ENCODE measurements at places on chromosomes 7 and 10.

DNA sequence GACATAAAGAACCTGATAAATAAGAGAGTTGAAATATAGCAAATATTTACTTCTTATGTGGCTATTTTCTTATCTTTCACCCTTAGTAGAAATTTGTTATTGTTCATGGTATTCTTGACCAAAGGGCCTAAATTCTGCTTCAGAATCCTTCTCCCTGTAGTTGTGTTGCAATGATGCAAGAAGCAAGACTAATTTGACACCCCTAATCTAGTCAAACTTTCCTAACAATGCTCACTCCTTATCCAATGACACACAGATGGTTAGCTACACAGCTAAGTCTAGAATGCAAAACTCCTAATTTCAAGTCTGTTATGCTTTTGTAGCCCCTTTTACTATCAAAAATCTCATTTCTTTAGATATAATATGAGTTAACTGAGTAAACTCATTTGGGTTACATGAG, 56.1 kb downstream of the TWIST1 start:
- no peaks in the 10 kb centered on the region for H3K4me1 ChIP-seq
- no peak for DNase-seq
- no peak overlapping the region for H3K27ac ChIP-seq
- no peak overlapping the region for H3K4me3 ChIP-seq
- H3K27me3 ChIP-seq: no peaks in the 10 kb centered on the region

- peaks cover 17% of the 10 kb centered on the region for H3K4me1 ChIP-seq
- no peaks in the 10 kb centered on the region for H3K27me3 ChIP-seq
Observed at GRCh38 chr10:92150823-92151222, 140.1 kb downstream of the CPEB3 start.

GRCh38 chr10:35274498-35275060, 61.7 kb upstream of the CCNY start:
- H3K4me3 ChIP-seq: no peak overlapping the region
- no peaks in the 10 kb centered on the region for H3K4me1 ChIP-seq
- H3K27ac ChIP-seq: no peak overlapping the region
- DNase-seq: no peak
- no peaks in the 10 kb centered on the region for H3K27me3 ChIP-seq

- no peaks in the 10 kb centered on the region for H3K36me3 ChIP-seq
Observed at GRCh38 chr10:70558871-70559810, 43.4 kb downstream of the PRF1 start.

DNA sequence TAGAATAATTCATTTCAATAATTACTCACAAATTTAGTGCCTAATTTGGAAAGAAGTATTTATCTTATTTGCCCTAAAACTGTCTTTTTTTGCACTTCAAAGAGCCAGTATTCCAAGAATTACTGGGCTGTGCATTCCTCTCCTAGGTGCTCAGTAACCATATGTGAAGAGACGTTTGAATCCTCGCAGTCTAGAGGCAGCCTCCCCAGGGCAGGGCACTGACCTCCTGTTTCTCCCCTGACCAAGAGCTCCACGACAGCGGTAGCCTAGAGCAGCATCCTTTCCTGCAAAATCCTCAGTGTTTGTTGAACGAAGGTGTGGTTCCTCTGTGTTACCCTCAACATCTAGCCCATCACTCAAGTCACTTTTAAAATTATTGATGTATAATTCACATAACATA, 113.1 kb downstream of the EEPD1 start:
- H3K4me3 ChIP-seq: no peak overlapping the region
- no peak overlapping the region for H3K27ac ChIP-seq
- no peak for DNase-seq
- H3K4me1 ChIP-seq: peaks cover 20% of the 10 kb centered on the region

DNA sequence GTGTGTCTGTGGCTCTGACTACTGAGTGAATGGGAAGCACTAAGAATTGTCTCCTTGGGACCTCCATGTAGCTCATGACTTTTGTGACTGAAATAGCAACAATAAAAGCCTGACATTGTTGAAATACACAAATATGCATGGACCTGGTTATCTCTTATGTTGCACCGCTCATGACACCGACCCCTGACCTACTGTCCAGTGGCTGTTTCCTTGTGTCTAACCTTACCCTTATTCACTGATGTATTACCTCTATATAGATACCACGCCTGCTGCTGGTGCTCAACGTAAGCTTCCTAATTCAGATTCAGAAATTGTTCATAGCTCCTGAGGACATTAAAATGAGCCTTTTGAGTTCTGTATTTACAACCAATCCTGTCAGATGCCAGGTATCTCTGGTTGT, 243.4 kb upstream of the SEMA3C start:
- no peaks in the 10 kb centered on the region for H3K4me1 ChIP-seq
- H3K36me3 ChIP-seq: no peaks in the 10 kb centered on the region
- no peaks in the 10 kb centered on the region for H3K27me3 ChIP-seq
- no peak for DNase-seq

DNA sequence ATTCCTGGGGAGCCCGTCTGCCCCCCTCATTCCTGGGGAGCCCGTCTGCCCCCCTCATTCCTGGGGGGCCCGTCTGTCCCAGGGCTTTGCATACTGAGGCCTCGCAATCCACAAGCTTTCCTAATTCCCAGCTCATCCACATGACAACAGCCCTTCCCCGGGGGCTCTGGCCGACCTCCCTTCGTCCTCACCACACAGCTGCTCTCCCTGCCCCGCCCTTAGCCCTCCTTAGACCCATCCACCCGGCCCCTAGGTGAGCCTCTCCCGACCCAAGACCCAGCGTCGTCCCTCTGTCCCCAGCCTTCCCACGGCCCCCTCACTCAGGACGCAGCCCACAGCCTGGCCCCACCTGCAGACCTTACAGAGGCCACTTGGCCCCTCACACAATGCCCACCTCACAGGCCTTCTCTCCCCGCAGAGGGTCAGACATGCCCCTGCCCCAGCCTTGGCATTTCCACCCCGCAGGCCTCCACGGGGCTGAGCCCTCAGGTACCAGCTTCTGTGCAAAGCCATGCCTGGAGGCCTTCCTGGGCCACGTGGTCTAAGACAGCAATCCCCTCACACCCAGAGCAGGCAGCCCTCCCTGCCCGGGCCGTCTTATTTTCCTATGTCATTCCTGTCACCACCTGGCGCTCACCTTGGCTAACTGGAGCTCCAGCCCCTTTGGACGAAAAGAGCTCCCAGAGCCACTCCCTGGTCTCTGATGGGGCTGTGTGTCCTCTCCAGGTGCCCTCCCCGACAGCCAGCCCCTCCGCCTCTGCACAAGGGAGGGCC, 3.5 kb upstream of the FAM20C start:
- peaks cover 15% of the 10 kb centered on the region for H3K4me1 ChIP-seq
- no peaks in the 10 kb centered on the region for H3K36me3 ChIP-seq
- H3K27me3 ChIP-seq: no peaks in the 10 kb centered on the region

- no peaks in the 10 kb centered on the region for H3K27me3 ChIP-seq
- H3K27ac ChIP-seq: no peak overlapping the region
- no peak overlapping the region for H3K4me3 ChIP-seq
Observed at GRCh38 chr7:126790763-126791162, 462.0 kb downstream of the GRM8 start.

GRCh38 chr7:5686131-5686530, 95.3 kb downstream of the RNF216 start:
- H3K36me3 ChIP-seq: peaks cover 4% of the 10 kb centered on the region
- H3K27me3 ChIP-seq: no peaks in the 10 kb centered on the region
- no peak for DNase-seq
- H3K4me1 ChIP-seq: peaks cover 37% of the 10 kb centered on the region
- H3K27ac ChIP-seq: no peak overlapping the region

DNA sequence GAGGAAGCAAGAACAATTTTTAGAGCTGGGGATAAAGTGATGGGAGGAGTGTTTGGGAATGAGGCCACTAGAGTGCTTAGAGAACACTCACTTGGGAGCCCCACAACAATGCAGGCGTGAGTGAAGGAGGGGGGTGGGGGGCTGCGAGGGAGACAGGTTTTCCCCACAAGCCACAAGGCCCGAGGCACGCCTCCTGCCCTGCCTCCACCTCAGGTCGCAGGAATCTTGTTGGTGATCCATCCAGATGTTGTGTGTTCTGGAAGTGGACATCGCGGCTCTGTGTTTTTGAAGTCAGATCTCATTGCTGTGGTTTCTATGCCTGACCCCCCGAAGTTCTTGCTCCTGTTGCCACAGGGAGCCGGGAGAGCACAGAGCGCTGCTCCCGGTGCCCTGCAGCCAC, 178.0 kb upstream of the BMPER start:
- H3K4me3 ChIP-seq: no peak overlapping the region
- H3K27ac ChIP-seq: no peak overlapping the region
- no peaks in the 10 kb centered on the region for H3K4me1 ChIP-seq
- H3K27me3 ChIP-seq: no peaks in the 10 kb centered on the region

DNA sequence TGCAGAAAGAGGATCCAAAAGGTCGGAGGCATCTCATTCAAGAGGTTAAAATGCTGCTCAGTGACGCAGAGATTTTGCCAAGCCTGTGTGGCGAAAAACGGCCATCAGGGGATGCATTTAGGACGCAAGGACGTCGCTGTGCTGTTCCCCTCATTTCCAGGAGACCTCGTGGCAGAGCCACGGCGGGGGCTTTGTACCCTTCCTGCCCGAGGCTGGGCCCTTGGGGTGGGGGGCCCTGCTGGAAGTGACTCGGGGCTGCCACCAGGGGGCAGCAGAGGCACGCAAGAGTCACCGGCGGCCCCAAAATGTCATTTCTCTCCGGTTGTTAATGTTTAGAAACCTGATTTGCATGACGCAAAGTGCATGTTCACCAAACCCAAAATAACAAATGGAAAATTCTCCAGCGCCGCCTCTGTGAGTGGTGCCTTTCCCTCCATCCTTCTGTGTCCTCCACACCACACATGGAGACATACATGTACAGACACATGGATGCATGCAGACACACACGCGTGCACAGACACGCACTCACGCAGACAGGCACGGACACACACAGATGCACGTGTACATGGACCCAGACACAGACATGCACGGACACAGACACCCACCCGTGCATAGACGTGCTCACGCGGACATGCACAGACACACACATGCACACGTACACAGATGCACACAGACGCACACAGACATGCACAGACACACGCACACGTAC, 51.0 kb upstream of the NKX6-2 start:
- no peak overlapping the region for H3K4me3 ChIP-seq
- DNase-seq: peak; percentile 36
- peaks cover 4% of the 10 kb centered on the region for H3K27me3 ChIP-seq
- H3K27ac ChIP-seq: no peak overlapping the region
- H3K36me3 ChIP-seq: no peaks in the 10 kb centered on the region
- peaks cover 12% of the 10 kb centered on the region for H3K4me1 ChIP-seq

DNA sequence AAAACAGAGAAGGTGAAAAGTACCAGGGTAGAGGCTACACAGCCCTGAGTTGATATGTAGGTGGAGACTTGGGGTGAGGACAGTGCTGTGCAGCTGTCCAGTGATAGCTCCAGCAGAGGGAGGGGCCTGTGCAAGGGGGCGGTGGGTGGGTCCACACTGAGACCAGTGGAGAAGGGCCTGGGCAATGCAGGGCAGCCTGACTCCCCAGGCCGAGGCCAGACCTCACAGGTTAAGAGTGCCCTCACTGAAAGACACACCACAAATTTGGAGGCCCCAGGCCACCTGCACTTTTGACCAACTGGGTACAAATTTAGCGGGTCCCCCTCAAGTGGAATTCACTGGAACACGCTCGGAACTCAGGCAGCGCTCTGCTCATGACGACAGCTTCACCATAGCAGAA, 6.7 kb upstream of the RASGEF1A start:
- no peaks in the 10 kb centered on the region for H3K4me1 ChIP-seq
- H3K36me3 ChIP-seq: no peaks in the 10 kb centered on the region
- H3K27me3 ChIP-seq: no peaks in the 10 kb centered on the region
- H3K4me3 ChIP-seq: no peak overlapping the region
- no peak overlapping the region for H3K27ac ChIP-seq

- H3K4me1 ChIP-seq: peaks cover 26% of the 10 kb centered on the region
- no peaks in the 10 kb centered on the region for H3K27me3 ChIP-seq
- DNase-seq: peak; percentile 86
- H3K27ac ChIP-seq: no peak overlapping the region
Observed at GRCh38 chr7:56079450-56080185, 13.1 kb downstream of the PHKG1 start.

- no peak overlapping the region for H3K27ac ChIP-seq
- no peak for DNase-seq
- H3K4me3 ChIP-seq: no peak overlapping the region
- no peaks in the 10 kb centered on the region for H3K27me3 ChIP-seq
- H3K36me3 ChIP-seq: no peaks in the 10 kb centered on the region
- H3K4me1 ChIP-seq: no peaks in the 10 kb centered on the region
Observed at GRCh38 chr7:118858651-118859149, 634.2 kb downstream of the ANKRD7 start.

DNA sequence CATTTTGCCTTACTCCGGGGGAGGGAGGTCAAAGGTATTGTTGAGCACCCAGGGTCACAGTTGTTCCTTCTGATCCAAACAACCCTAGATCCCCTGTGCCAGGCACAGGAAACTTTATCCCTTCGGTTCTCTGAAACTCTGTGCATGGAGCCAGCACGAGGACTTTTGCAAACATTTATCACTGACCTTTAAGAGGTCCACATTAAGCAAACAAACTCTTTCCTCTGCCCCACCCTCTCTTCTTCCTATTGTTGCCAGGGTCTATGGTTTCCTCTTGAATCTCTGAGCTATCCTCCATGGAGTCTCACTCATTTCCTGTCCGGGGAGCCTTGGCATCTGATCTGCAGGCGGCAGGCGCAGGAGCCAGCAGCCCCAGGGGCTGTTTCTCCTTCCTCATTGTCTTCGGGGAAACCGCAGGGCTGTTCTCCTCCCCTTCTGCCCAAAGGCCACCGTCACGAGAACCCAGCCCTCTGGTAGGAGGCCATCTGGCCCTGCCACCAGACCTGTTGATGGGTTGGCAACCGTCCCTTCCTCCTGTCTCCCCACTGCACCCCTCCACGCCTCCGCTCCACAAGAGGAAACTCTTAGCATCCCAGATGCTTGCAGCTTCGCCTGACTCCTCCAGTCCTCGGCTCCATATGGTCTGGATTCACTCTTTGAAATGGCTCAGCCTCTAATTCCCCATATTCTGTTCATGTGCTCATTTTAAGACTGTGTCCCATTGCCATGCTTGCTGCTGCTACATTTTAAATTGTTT, 327.3 kb upstream of the NRP1 start:
- H3K27ac ChIP-seq: no peak overlapping the region
- H3K27me3 ChIP-seq: no peaks in the 10 kb centered on the region
- peak; percentile 33 for DNase-seq
- H3K4me1 ChIP-seq: no peaks in the 10 kb centered on the region
- H3K4me3 ChIP-seq: no peak overlapping the region

- H3K4me1 ChIP-seq: peaks cover 10% of the 10 kb centered on the region
- DNase-seq: peak; percentile 25
- no peaks in the 10 kb centered on the region for H3K27me3 ChIP-seq
- peak overlapping the region; percentile 36 for H3K27ac ChIP-seq
- no peak overlapping the region for H3K4me3 ChIP-seq
Observed at GRCh38 chr7:38929460-38930171, 20.6 kb upstream of the VPS41 start.

GRCh38 chr7:573933-574381, 54.3 kb upstream of the PDGFA start:
- no peaks in the 10 kb centered on the region for H3K4me1 ChIP-seq
- H3K36me3 ChIP-seq: no peaks in the 10 kb centered on the region
- H3K27me3 ChIP-seq: no peaks in the 10 kb centered on the region
- DNase-seq: no peak

GRCh38 chr7:2873686-2874551, 29.8 kb upstream of the GNA12 start:
- H3K4me1 ChIP-seq: no peaks in the 10 kb centered on the region
- no peak overlapping the region for H3K27ac ChIP-seq
- no peaks in the 10 kb centered on the region for H3K27me3 ChIP-seq
- no peaks in the 10 kb centered on the region for H3K36me3 ChIP-seq
